Left renal cortex interstitium (tissue), 4 donors: ENCODE measurements at places on chromosomes 3 and 15. TPM values are rescaled to one million over a fixed set of nuclear protein-coding genes. Genes with fewer than 3 reads are reported as not detected.

UMPS gene
- 51.0 TPM for polyA plus RNA-seq

HHATL gene
- 0.52 TPM for polyA plus RNA-seq

LRRC34 gene
- 19.5 TPM for polyA plus RNA-seq

DTX3L gene
- polyA plus RNA-seq: 13.7 TPM

DNA sequence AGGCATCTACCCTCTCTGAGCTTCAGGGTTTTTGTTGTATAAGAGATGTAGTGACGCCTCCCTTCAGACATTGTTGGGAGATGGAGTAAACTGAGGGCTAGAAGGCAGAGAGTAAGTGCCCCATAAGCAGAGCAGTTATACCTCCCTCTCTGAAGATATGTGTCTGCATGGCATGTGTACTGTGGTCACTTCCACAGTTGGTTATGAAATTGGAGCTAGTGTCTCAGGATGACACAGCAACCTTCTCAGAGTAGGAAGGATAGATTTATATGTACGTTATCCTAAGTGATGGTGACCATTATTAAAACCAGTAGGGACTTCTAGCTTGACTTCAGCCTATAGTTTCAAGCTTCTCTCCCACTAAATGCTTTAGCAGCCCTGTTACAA is 17.9 kb downstream of the PXK start:
- DNase-seq: no peak

DNA sequence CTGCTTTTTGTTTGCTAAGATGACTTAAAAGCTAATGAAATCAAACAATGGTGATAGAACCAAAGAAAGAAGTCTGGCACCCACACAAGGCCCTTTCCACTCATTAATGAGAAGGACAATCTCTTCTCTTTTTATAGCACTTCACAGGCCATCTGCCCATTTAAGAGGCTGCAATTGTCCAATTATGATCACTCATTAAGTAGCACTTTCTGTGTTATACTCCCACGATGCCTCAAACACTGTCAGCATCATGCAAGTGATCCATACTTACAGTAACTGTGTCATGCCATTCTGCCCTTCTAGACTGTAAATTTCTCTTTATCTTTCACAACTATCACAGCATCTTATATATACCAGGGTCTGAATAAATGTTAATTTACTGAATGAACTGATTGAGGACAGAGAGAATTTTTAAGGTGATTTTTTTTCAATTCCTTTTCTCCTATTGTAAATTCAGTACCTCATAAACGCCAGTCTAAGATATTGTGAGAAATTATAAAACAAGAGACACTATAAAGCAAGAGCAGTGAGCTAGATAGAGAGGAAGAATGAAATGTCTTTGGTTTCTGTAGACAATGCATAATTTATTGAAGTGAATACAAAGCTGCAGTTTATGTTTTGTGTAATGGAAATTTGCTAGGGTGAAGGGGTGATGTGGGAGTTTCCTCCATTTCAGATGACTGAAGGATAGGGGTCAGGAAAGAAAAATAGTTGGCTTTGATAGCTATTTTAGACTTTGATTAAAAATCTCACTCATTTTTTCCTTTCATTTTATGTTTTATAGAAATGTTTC is 17.3 kb downstream of the CD200 start:
- DNase-seq: no peak

DNA sequence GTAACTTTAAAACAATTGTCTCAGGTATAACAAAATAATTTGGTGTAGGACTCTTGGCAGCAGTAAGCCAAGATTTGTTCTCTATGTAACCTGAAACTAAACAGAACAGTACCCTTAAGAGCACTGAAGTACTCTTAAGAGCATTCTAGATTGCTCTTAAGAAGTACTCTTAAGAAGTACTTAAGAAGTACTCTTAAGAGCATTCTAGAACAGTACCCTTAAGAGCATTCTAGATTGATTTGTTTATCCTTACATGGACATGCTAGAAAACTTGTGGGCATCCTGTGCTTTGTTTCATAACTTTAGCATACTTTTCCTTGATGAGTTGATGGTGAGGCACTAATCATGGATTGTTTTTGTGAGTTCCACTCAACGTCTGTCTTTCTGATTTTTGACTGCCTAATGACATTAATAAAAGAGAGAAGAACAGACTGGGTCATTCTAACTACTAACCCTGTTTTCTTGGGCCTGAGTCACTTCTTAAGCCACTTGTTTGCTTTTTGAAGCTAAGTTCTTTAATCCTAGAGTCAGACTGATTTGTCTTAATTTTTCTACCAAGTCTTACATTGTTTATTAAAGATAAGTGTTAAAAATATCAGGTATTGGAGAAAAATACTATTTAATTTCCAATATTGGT is 57.2 kb upstream of the UTS2B start:
- DNase-seq: no peak

DNA sequence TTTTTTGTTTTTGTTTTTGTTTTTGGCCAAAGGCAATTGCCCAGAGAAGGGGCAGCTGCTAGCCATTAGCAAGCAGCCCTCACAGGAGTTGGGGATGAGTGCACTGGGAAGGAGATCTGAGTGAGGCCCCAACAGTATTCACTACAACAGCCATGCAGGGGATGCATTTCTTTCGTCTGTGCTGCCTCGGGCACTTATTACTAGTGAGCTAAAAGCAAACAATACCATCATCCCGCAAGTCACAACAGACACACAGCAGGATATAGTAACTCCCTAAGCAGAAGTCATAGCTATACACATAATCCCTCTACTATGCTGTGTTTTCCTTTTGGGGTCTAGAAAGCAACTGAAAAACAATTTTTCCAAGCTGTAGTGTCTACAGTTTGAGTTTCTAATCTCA is 27.2 kb downstream of the CRTAP start:
- no peak for DNase-seq

- no peak for DNase-seq
These were observed 17.7 kb downstream of the CMTM8 start for GRCh38 chr3:32256206-32256605.

DNA sequence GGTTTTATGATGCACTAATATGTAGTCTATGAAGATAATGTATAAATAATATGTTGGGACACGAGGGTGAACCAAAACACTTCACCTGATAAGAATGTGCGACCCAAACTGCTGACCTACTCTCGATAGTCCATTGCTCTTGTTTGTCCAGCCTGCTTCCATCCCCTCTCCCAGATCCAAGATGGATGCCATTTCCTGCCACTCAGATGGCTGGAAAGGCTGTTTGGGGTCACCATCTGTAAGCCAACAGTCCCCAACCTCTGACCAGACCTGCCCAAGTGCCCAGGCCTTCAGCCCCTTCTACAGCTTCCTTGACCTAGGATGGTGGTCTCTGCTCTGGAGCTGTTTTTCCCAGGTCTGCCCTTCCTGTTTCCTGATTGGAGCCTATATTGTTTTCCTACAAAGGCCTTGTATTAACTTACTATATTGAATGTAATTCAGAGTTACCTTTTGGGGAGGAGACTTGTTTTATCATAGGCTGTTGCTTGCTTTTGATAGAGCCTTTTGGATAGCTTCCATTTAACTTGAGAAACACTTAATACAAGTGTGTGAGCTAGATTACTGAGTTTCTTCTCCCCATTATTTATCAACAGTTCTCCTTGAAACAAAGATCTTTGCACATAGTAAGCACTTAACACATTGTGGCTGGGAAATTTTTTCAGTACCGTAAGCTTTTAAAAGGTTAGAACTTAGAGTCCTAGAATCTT is 5.0 kb upstream of the PAQR9 start:
- DNase-seq: no peak
